Activated CD4-positive, alpha-beta T cell treated with anti-CD3 and anti-CD28 coated beads for 48 hours (primary cell): ENCODE measurements at places on chromosomes 6 and 20.

DNA sequence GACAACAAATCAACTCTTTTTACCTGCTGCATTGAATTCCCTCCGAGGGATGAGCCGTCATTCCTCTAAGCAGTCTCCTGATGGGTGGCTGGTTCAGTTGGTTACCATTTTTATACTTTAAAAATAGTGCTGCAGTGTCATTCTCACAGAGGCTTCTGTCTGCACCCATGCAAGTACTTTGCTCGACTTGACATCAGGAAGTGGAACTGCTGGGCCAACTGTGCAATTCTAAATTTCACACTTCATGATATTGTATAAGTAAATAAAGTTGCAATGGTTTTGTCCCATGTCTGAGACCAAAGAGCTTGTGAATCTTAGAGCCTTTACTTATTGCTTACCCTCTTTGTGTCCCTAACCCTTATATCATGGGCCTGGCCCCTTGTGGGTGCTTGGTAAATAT, 2.5 kb downstream of the BTN3A1 start:
- no peak for DNase-seq

GRCh38 chr6:20954315-20954714, 420.1 kb downstream of the CDKAL1 start:
- DNase-seq, result no peak

GRCh38 chr6:85580878-85581267, 12.8 kb downstream of the SNX14 start:
- DNase-seq, result no peak

- peak; percentile 87 for DNase-seq
Observed at GRCh38 chr6:90080876-90081481, 186.7 kb downstream of the GJA10 start.

DNA sequence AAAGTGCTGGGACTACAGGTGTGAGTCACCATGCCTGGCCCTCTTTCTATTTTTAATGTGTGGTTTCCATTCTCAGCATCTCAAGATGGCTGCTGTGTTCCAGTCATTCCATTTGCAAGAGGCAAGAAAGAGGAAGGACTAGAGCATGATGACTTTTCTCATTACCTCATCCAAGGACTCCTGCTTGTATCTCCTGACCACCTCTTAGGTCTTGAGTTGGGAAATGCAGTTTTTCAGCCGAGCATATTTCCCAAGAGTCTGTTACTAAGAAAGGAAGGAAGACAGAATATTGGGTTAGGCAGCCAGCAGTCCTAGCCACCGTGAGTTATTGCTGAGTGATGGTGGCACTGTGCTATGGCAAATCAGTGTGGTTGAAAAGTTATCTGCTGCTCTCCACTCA, 108.4 kb upstream of the INSM1 start:
- no peak for DNase-seq

DNA sequence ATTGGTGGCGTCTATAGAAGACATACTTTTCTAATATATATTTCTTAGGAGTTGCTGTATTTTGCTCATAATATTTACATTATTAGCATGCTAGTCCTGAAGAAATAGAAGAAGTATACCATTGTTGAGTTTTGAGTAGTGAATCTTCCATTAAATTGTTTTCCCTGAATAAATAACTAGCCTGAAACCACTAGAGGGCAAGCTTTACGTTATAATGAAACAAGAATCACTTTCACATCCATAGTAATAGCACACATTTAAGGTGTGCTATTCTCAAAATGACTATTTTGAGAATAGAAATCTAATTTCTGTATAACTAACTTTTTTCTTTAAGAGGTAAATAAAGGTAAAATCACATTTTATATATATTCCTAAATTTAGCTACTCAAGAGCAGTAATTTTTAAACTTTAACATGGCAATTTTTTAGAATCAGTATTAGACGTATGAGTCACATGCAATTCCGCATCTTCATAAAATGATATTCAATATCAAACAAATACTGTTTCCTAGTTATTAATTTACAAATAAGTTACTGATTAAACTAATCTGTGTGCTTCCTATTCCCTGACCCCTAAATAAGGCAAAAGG, 213.2 kb upstream of the MANEA start:
- DNase-seq, result no peak

- no peak for DNase-seq
Observed at GRCh38 chr20:16166737-16167136, 406.5 kb downstream of the KIF16B start.

DNA sequence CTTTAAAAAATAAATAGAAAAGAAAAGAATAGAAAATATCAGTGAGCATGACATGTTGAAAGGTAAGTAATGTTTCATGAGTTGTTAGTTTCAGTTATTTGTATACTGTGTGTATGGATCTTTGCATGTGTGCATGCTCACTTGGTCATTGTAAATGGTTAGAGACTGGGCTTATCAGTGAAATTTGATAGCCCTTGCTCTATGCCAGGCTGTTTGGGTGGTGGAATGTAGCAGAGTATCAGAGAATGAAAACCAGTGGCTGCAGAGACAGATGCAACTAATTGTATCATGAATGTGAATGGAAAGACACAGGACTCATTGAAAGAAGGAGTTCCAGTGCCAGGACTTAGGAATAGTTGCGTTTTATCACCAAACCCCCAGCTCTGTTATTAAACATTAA, 4.2 kb downstream of the GSTA2 start:
- no peak for DNase-seq

DNA sequence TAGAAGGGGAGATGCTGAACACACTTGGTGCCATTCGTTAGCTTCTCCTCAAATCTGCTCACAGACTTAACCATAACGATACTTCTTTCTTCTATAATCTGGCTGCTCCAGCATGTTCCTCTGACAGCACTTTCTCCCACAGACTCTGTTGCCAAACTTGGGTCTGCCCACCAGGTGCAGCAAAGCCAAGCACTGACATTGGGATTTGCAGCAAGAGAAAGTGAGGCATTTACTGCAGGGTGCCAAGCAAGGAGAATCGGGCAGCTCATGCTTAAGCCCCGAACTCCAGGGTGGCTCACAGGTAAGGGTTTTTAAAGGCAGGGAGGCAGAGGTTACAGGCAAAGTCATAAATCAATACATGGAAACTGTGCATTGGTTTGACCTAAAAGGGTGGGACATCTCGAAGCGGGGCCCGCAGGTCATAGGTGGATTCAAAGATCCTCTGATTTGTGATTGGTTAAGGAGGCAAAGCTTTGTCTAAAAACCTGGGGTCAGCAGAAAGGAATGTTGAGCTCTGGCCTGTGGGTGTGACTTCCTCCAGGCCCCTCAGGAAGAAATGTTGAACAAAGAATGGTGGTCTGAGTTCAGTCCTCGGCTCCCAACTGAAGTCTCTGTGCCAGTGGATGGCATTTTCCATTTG, 25.1 kb upstream of the PNPLA1 start:
- no peak for DNase-seq

GRCh38 chr20:2162125-2162822, 60.6 kb downstream of the STK35 start:
- no peak for DNase-seq

DNA sequence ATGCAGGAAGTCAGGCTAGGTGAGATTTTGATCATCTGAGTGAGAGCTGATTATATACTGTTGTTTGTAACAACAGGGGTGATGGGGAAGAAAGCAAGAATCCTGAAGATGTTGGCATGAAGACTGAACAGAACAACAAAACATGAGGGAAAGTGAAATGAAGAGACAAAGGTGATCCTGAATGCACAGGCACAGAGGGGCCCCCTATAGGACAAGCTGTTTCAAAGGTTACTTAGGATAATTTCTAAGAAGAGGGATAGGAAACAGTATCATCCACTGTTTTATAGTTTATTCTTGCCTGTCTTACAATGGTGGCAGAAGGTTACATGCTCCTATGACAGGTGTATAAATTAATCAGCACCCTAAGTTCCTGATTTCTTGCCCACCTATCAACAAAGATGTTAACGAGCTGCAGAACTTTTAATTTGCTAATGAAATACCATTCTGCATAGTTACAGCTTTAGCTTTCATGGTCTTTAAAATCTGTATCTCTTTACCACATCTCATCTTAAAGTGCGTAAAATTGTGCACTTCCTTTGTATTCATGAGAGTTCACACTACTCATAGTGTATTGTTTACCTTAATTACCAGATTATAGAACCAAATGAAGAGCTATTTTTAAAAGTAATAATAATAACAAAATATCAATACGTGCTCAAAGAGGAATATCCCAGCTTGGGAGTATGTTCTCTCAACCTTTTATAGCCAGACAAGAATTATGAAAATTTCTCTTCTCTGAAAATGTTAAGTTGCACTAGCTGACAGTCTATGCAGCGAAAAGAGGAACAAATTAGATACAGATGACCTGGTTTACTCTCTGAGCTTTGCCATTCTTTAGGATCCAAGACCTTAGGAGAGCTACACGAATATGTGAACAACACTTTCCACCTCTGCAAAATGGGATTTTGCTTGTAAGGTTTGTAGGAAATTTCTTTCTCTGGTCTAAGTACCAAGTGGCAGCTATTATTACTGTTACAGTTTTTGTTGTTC, 192.5 kb downstream of the EDN1 start:
- DNase-seq, result no peak
